Activated CD4-positive, alpha-beta T cell treated with anti-CD3 and anti-CD28 coated beads for 36 hours (primary cell): ENCODE measurements at places on chromosomes 3 and 15. TPM values are rescaled to one million over a fixed set of nuclear protein-coding genes. Genes with fewer than 3 reads are reported as not detected.

GRCh38 chr3:197511853-197512635, 43.7 kb downstream of the BDH1 start:
- no peak for DNase-seq

DNA sequence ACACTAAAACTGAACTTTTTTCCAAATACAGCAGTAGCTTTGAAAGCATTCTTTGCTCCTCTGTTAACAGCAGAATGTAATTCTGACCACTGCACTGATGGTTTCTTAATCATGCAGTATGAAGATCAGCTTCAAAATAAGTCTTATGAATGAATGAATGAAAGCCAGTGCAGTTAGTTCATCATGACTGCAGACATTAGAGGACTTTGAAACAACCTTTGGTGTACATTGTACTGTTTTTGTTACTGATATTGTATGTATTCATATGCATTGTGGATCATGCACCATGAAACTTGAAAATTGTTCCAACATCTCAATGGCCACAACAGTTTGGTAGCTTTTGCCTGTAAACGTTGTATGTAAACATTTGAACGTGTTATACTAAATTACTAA, 1.3 kb upstream of the TNIK start:
- no peak for DNase-seq

DNA sequence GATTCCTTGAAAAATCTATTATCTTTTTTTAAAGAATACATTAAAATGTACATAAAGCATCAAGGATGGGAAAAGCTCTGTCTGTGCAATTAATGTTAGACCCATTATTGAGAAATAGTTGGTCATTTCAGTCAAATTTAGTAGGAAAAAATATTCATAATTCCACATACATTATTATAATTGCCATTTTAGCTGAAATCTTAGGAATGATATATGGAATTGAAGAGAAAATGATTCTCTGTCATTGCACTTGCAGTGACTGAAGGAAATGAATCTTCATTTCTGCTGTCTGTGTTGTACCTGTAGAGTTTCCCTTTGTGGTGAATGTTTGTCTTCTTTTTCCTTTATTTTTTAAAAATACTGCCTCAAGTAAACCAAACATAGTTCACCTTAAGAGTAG, 473.9 kb downstream of the C3orf38 start:
- no peak for DNase-seq

- no peak for DNase-seq
Observed at GRCh38 chr3:59171491-59171890, 121.7 kb upstream of the CFAP20DC start.

DNA sequence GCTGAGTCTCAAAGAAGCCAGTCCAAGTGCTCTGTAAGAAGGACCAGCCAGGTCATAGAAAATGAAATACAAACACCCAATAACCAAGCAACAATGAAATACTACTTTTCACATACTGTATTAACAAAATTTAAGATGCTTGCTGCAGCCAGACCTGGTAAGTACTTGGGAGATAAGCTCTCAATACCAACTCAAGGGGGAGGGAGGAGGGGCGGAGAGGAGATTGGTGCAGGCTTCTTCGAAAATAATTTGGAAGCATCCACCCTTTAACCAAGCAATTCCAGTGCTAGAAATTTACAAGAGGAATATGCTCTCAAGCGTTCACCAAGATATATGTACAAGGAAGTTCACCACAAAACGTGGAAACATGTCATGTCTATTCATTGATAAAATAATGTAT, 7.6 kb upstream of the LRRC2 start:
- DNase-seq = no peak

GRCh38 chr3:194392576-194392975, 6.5 kb downstream of the GP5 start:
- no peak for DNase-seq

GRCh38 chr15:69593981-69594966, 141.7 kb downstream of the RPLP1 start:
- DNase-seq = no peak

DNA sequence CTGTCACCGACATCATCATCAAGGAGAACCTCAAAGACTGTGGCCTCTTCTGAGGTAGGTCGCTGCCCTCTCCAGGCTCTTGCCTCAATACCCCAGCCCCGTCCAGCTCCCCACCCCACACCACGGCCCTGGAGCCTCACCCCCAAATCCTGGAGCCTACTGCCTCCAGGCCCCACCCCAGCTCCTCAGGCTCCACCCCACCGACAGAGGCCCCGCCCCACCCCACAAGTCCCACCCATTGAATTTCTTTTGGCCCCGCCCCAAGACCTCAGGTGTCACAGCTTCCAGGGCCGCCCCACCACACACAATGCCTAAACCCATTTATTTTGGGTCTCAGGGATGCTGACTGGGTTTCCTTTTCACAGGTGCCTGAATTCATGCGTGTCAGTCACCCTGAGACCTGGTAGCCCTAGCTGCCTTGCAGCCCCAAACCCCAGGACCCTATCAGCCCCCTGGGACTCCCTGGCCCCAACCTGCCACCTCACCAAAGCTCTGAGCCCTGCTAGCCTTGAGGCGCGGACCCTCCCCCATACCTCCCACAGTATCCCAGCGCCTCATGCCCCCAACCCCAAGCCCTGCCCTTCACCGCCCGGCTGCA, 3.6 kb downstream of the GNAT1 start:
- peak; percentile 73 for DNase-seq

GRCh38 chr15:85761635-85762034, 33.1 kb downstream of the KLHL25 start:
- DNase-seq = no peak

- no peak for DNase-seq
Observed at GRCh38 chr3:187795207-187795960, 50.1 kb upstream of the BCL6 start.

DNA sequence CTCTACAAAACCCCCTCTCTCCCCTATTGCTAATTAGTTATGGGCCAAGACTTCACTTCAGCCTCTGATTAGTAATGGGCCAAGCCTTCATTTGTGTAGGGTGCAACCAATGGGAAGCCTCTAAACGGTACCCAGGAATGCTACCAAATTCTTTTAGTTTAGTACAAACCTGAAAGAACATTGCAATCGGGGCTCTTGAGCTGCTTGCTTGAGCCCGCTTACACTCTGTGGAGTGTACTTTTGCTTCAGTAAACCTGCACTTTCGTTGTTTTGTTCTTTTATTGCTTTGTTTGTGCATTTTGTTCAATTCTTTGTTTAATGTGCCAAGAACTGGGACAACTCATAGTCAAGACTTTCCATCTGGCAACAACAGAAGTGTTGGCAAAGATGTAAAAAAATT, 26.2 kb downstream of the DNAAF4 start:
- no peak for DNase-seq

- no peak for DNase-seq
Observed at GRCh38 chr15:33048255-33048654, 146.3 kb downstream of the FMN1 start.

DNA sequence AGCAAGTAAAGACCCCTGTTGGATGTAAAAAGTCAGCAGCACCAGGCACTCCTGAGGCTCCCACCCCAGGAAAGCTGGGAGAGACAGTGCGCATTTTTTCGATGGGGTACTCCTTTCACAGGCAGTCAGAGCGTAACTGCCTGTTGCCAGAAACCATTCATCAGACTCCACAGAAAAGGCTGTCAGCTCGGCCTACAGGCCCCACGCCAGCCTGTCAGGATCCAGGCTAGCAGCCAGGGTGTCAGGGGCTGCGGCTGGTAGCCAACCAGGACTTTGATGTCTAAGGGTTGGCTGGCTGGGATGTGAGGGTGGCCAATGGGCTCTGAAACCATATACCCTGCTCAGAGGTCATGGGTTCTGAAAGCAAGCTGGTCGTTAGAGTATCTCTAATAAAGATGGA, 164.5 kb downstream of the WNT5A start:
- no peak for DNase-seq

DNA sequence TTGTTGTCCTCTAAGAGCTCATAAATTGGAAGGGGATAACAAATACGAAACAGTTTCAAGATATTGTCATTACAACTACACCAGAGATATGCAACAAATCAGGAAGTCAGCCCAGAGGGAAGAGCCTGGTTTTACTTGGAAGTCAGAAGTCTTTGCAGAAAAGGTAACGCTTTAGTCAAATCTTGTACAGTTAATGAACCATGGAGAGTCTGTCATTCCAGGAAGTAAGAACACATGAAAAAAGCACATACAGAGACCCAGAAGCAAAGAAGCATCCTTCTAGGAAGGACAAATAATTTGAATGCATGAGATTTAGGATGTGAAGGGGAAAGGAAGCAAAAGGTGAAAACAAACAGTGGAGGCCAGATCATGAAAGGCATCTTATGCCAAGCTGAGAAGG, 19.6 kb downstream of the DYNC1LI1 start:
- DNase-seq = no peak

- DNase-seq = no peak
Observed at GRCh38 chr3:63441262-63441661, 163.2 kb downstream of the SYNPR start.

GRCh38 chr3:100782348-100782747, 73.1 kb downstream of the TFG start:
- DNase-seq = no peak

GRCh38 chr15:67836477-67836876, 3.4 kb downstream of the RNU6-1 start:
- peak; percentile 66 for DNase-seq

DNA sequence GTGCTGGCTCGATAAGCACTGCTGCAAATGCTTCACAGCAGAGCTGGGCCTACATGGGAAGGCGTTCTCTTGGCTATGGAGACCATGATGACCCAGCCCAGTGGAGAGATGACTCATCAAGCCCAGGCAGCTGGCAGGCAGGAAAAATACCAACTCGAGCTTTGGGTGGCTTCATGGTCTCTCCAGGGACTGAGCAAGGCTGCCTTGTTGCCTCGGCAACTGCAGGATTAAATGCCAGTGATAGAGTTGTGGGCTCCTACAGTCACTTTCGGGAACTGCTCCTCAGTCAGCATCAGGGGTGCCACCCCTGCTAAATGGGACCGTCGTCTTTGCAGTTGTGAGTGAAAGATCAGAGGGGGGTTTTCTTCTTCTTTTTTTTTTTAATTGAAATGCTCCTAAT, 54.6 kb upstream of the MYZAP start:
- no peak for DNase-seq

DNA sequence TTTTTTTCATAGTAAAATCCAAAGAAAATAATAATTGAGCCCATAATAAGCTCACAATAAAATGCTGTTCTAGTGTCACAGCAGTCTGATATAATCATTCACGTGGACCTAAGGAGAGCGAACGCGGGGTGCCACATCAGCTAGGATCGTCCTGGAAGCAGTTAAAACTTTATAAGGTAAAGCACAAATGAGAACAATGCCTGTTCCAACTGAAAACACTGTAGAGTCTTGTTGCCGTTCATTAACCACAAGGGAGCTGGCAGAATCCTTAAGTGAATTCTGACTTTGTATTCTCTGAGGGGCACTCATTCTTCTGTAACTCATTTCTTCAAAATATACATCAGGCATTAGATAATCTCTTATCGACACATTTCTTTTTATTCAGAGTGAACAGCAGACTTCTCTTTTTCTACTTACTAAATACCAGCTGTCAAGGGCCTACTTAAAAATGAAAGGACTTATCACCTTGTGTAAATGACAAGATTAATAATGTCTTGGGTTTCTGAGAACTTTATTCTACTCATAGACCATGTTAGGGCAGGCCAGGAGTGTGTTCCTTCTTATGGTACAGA, 524.6 kb downstream of the MECOM start:
- DNase-seq = no peak

- DNase-seq = no peak
Observed at GRCh38 chr3:18812316-18812715, 336.0 kb upstream of the KCNH8 start.

DNA sequence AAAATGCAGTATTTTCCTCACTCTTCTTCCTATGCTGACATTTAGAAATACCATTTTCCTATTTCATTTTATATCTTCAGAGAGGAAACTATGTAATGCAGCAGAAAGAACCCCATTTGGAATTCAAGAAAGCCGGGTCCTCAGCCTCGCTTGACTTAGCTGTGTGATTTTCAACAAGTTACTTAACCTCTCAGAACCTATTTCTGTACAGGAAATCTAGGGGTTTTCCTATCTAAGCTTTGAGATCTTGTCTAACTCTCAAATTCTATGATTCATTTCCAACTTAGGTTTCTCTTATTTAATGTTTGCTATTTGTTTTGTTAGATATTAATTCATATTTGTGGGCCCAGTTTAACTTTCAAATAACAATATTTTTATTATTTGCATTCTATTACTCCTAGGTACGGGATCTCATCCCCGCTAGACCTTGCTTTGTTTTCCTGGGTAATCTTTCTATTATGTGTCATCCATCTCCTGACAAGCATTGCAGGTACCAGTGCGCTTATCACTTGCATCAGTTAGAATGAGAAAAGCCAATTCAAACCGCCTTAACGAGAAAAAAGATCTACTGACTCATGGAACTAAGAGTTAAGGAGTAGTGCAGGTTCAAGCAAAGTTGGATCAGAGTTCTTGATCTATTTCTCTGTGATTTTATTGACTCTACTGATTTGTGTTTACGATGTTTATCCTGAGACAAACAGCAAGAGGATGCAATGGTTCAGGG, 70.6 kb upstream of the BHLHE40 start:
- peak; percentile 39 for DNase-seq

GRCh38 chr15:48017747-48018146, 103.0 kb upstream of the SLC24A5 start:
- DNase-seq = no peak

DNA sequence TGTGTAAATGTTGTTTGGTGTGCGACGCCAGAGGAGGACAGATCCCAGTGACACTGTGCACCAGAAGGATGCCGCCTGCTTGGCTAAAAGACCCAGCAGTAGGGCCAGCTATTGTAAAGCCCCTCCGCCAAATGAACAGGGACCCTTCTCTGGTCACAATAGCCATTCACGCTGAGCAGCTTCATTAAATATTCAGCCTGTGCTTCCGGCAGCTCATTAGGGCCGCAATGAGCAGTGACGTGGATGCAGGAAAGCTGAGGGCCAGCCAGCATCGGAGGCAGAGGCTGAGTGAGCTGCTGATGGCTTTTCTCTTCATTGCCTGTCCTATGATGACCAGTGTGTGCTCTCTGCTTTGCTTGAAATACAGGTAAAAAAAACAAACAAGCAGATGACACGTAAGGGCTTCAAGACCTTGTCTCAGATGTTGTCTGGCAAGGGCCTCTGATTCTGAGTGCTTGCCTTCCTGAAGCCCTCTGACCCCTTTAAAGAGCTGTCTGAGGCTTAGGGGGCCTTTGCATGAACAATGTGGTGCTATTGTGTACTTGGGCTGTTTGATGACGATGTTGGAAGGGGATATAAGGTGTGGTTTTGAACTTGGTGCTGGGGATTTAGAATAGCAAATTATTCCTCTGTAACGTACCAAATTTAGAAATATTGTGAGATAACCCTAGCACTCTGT, 130.4 kb downstream of the FEZF2 start:
- no peak for DNase-seq

The SLC22A14 gene
- not detected for total RNA-seq

The DPPA2 gene
- total RNA-seq = not detected

The TMEM108 gene
- not detected for total RNA-seq

The ABHD17C gene
- total RNA-seq = 5.8 TPM

The ITIH4 gene
- 4.0 TPM for total RNA-seq

The CNTN4 gene
- total RNA-seq = not detected

The MESP2 gene
- 0.30 TPM for total RNA-seq
